ENCODE measurements at places on chromosomes 5 and 9. TPM values are rescaled to one million over a fixed set of nuclear protein-coding genes. Genes with fewer than 3 reads are reported as not detected.

DNA sequence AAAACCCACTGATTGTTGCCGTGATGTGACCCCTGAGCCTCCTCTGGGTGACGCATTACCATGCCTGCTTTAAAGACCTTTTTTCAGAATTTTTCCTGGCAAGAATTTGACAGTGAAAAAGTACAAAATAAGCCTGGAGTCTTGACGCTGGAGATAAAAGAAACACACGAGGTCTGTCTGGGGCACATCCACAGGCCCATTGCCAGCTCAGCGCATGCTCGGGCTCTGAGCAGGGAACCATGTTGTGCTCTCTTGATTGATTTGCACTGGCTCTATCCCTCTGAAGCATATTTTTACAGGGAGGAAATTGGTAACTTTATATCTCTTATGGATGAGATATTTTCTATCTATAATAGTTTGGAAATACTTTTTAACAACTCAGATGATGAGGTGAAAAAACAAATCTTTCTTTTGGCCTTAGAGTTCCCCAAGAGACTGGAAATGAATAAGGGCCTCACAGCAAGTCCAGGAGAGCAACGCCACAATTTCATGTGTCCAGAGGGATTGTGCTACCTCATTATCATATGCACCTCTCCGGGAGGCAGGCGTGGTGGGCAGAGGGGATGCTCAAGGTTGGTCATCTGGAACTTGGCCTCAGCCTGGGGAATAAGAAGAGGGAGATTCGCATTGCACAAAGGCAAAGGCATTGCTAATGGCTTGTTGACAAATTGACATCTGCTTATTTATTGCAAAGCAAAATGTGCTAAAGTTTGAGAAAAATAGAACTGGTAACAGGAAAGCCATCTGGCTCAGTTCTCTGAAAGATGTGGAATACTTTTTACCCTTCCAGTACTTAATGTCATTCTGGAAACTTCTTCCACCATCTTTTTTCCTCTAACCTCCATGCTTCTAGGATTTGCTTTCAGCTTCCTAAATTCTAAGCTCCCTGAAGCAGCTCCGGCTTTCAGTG, 183.8 kb downstream of the PJA2 start:
- DNase-seq: no peak
- no peaks in the 10 kb centered on the region for H3K4me1 ChIP-seq
- no peaks in the 10 kb centered on the region for H3K27me3 ChIP-seq
- no peak overlapping the region for H3K4me3 ChIP-seq

DNA sequence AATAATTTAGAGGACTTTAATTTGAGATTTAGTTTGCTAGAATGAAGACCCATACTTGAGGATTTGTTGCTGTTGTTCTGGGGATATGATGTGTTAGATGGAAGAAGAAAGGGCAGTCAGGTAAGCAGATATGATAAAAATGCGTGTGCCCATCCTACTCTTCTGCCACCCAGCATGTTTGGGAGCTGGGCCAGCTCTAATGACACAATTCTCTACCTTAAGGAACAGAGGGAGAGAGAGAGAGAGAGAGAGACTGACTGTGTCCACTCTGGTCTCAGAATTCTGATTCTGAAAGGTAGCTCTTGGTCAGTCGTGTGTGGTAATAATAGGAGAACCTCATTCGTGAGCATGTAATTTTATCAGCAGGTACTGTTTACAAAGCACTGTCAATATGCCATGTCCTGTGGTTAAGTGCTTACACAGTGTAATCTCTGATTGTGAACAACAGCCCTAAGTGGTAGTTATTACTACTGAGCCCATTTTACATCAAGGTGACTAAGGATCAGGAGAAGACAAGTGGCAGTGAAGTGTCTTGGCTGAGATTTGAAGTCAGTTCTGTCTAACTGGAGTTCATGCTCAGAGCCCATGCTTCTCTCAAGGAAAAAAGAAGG, 307.4 kb upstream of the SEMA6A start:
- H3K4me1 ChIP-seq: no peaks in the 10 kb centered on the region
- H3K4me3 ChIP-seq: no peak overlapping the region
- H3K27me3 ChIP-seq: no peaks in the 10 kb centered on the region
- no peak for DNase-seq
- H3K36me3 ChIP-seq: no peaks in the 10 kb centered on the region

DNA sequence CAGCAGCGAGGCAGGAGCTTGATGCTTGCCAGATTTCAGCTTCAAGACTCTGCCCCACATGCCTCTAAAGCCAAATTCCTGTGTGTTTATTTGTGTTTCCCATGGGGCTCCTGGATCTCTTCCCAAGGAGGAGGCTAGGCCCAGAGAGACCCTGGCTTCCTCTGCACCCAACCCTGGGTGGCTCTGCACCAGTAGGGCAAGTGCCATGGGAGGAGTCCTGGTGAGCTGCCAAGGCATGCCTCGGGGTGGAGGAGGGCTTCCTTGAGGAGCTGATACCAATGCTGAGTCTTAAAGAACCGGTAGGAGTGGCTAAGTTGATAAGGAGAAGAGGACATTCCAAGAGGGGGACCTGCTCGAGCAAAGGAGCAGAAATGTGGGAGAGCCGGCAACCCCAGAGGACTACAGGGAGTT, 6.8 kb upstream of the TIFAB start:
- no peaks in the 10 kb centered on the region for H3K36me3 ChIP-seq
- H3K4me1 ChIP-seq: no peaks in the 10 kb centered on the region
- no peak for DNase-seq
- H3K27ac ChIP-seq: no peak overlapping the region
- peaks cover 2% of the 10 kb centered on the region for H3K27me3 ChIP-seq
- no peak overlapping the region for H3K4me3 ChIP-seq

DNA sequence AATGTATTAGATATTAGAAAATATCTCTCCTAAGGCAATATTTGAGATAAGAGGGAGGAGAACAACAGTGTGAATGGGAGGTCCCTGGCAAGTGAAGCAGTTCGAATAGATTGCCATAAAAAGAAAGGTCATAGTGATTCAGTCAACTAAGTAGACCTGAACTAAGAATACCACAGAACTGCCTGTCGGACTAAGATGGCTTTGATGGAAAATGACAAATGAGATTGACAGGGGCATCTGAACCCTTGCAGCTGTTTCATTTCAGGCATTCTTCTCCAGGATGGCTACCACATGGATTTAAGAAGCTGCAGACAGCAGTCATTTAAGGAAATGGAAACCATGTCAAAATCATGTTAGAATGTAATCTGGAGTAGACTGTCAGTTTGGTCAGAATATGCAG, 308.4 kb upstream of the MEF2C start:
- H3K4me3 ChIP-seq: no peak overlapping the region
- H3K27me3 ChIP-seq: no peaks in the 10 kb centered on the region
- no peaks in the 10 kb centered on the region for H3K4me1 ChIP-seq

DNA sequence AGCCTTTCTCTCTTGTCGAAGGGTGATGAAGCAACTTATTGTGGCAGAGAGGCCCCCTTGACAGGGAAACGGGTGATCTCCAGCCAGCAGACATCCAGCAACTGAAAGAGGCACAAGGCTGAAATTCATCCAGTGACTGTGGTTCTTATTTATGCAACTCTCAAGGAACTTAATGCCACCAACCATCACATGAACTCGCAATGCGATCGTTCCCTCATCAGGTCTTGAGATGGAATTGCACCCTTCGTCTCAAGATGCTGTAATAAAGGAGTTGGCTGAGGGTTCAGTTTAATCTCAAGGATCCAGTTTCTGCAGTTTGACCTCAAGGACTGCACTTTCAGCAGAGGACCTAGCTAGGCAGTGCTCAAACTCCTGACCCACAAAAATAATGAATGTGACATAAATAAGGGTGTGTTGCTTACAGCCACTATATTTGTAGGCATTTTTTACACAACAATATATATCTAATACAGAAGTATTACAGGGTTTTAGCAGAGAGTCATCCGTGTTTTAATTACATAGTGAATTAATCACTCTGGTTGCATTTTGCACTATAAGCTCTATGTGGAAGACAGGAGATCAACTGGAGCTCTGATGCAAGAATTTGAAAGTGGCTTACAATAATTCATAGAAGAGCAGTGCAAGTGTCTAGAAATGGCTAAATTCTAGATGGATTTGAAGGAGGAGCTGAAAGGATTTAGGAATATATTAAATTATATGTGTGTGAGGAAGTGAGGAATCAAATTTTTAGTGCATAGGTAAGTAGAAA, 957.8 kb upstream of the CTNND2 start:
- no peaks in the 10 kb centered on the region for H3K4me1 ChIP-seq
- no peaks in the 10 kb centered on the region for H3K27me3 ChIP-seq
- H3K4me3 ChIP-seq: no peak overlapping the region
- no peak overlapping the region for H3K27ac ChIP-seq

GRCh38 chr9:100294341-100294740, 58.4 kb downstream of the TEX10 start:
- no peaks in the 10 kb centered on the region for H3K36me3 ChIP-seq
- H3K4me3 ChIP-seq: no peak overlapping the region
- DNase-seq: no peak
- H3K4me1 ChIP-seq: no peaks in the 10 kb centered on the region

DNA sequence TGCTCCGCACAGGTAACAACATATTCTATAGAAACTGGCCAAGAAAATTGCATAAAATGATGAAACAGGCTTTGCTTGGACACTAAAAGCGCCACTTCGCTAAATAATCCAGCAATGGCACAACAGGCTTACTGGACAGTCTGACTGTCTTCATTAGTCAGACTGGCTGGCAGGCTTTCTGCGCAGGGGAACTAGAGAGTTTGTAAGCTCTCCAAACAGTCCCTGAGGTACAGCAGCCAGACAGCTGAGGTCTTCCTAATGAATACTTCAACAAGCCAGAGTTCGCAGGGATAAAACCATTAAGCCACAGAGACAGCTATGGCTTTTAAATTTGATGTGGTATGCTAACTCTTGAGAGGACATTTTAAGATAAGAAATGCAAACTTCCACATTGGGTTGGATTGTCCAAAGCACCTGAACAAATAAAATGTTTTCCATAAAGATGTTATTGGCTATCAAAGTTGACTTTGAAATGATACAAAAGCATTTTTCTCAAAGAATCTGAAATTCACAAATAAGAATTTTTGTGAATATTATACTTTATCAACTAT, 20.7 kb downstream of the PLK2 start:
- no peaks in the 10 kb centered on the region for H3K4me1 ChIP-seq
- no peak for DNase-seq
- no peak overlapping the region for H3K4me3 ChIP-seq
- no peaks in the 10 kb centered on the region for H3K36me3 ChIP-seq
- no peak overlapping the region for H3K27ac ChIP-seq
- H3K27me3 ChIP-seq: no peaks in the 10 kb centered on the region

DNA sequence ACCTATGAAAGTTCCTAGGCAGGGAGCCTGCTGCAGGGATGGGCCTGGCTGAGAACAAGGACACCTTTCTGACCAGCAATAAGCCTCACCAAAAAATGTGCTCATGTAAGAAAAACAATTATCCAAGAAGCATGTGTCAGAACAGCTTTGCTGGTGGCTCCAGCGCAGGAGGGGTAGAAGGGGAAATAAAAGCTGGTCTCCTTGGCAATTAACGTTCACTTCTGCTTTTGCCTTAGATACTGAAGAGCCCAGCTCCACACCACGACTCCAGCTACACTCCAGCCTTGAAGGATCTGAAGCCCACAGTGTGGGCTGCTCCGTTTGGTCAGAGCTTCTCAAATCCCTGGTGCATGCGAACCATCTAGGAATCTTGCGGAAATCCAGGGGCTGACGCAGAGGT, 107.6 kb upstream of the PHYKPL start:
- no peak overlapping the region for H3K4me3 ChIP-seq
- no peaks in the 10 kb centered on the region for H3K36me3 ChIP-seq
- H3K27me3 ChIP-seq: no peaks in the 10 kb centered on the region
- no peaks in the 10 kb centered on the region for H3K4me1 ChIP-seq
- H3K27ac ChIP-seq: no peak overlapping the region

- DNase-seq: no peak
- H3K27ac ChIP-seq: no peak overlapping the region
- H3K36me3 ChIP-seq: no peaks in the 10 kb centered on the region
- H3K4me1 ChIP-seq: peaks cover 4% of the 10 kb centered on the region
- H3K4me3 ChIP-seq: no peak overlapping the region
Measured at GRCh38 chr9:83959061-83959460, 21.0 kb downstream of the HNRNPK start.

- H3K27ac ChIP-seq: no peak overlapping the region
- DNase-seq: no peak
- no peaks in the 10 kb centered on the region for H3K36me3 ChIP-seq
- no peak overlapping the region for H3K4me3 ChIP-seq
Measured at GRCh38 chr5:177124486-177124991, 9.0 kb upstream of the NSD1 start.

DNA sequence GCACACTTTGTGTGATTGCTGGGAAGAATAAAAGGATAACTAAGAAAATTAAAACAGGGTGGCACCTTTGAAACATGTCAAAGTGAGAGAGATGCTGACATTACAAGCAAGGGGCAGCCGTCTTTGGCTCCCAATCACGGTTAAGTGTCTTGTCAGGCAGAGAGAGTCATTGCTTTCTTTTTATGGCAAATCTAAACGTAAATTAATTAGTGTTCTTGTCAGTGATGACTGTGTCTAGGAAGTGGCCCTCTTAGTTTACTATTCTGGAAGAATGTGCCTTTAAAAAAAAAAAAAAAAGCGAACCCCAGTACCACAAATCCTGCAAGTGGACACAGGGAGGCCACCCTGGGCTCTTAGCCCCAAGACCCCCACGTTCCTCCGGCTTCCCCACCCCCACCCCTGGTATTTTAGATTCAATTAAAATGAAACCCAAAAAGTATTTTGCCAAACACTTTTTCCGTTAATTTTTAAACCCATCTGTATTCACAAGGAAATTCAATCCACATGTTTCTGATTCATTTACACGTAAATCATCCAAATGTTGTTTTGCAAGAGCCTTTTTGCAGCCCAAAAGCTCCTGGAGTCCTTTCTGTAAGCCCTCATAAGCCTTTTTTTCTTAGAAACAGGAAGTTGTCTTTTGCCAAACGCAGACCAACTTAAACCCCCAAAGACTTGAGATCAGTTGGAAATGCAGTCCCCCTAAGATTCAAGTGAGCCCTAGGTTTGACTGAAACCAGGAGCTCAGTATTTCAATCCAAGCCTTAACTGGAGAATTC, 399.3 kb downstream of the EBF1 start:
- DNase-seq: no peak
- H3K36me3 ChIP-seq: no peaks in the 10 kb centered on the region
- H3K4me3 ChIP-seq: no peak overlapping the region

Gene PLCXD3
- total RNA-seq: 3.5 TPM

Gene CEMIP2
- 20.4 TPM for total RNA-seq
